PC-3 (cell line): ENCODE measurements at places on chromosomes 5 and 9.
A peak's percentile ranks its signal among the peaks of the same experiment; 100 is the strongest.

DNA sequence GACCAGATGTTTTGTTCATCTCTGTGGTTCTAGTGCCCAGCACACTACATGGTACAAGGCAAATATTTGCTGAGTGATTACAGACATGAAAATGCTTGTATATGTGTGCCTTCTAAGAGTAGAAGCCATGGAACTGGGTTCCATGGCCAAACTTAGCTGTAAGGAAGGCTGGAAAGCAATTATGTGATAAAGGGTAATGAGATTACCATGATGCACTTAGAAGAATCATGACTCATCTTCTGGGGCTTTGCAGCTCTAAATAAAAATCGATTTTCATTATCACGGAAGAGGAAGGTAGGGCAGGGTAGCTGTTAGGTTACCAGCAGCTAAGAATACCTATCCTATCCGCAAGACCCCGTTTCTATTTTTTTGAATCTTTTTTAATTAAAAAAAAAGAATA is 28.0 kb downstream of the RFK start:
- no peak overlapping the region for H3K4me3 ChIP-seq
- peak; percentile 6 for DNase-seq
- no peaks in the 10 kb centered on the region for H3K27me3 ChIP-seq
- peaks cover 7% of the 10 kb centered on the region; the same call in 1 of the 2 replicates for H3K4me1 ChIP-seq

DNA sequence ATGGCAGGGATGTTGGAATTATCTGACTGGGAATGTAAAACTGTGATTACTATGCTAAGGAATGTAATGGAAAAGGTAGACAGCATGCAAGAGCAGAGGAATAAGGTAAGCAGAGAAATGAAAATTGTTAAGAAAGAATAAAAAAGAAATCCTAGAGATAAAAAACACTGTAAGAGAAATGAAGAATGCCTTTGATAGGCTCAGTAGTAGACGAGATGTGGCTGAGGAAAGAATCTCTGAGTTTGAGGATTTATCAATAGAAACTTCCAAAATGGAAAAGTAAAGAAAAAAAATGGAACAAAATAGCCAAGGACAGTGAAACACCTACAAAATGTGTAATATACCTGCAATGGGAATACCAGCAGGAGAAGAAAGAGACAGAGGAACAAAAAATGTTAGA is 468.5 kb upstream of the PIK3R1 start:
- H3K36me3 ChIP-seq: no peaks in the 10 kb centered on the region
- H3K4me1 ChIP-seq: no peaks in the 10 kb centered on the region
- no peaks in the 10 kb centered on the region for H3K27me3 ChIP-seq

DNA sequence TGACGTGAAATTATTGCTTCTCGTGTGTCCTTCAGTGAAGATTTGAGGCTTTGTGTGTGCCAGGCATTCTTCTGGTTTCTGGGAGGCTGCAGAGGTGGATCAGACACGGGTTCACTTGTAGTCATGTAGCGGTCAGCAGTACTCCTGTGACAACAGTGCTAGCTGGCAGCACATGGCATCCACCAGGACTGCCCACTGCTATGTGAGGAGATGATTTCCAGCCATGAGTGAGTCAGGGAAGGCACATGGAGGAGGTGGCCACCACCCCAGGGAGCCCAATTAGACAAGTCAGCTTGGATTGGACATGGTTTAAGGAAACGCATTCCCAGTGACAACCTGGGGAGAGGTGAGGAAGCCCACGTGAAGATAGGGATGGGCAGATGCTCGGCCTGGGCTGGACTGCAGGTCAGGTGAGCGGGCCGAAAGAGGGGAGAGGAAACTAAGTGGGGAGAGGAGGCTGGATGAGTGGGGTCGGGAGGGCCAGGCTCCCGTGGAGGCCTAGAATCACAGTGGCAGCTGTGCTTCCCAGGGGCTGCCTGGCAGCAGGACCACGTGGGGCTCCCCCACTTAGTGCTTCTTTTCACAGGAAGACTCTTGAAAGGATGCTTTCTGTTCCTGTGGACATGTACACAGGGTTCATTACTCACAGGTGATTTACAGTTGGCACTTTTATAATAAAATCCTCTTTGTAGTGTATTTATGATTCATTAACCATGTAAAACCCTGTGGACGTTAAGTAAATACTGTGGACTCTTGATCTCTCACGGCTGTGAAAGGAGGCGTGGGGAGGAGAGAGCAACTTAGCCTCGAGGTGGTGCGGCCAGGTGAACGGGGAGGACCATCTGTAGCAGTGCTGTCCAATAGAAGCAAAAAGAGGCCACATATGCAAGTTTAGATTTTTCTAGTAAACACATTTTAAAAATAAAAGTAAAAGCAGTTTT is 80.0 kb upstream of the OTULINL start:
- no peak overlapping the region for H3K4me3 ChIP-seq
- H3K36me3 ChIP-seq: peaks cover 80% of the 10 kb centered on the region
- H3K27ac ChIP-seq: peak overlapping the region; percentile 52
- H3K27me3 ChIP-seq: no peaks in the 10 kb centered on the region
- DNase-seq: peak; percentile 33

GRCh38 chr5:66862020-66862419 is 265.8 kb downstream of the MAST4 start:
- no peaks in the 10 kb centered on the region for H3K36me3 ChIP-seq
- H3K27ac ChIP-seq: no peak overlapping the region
- H3K4me1 ChIP-seq: no peaks in the 10 kb centered on the region
- H3K27me3 ChIP-seq: no peaks in the 10 kb centered on the region
- no peak overlapping the region for H3K4me3 ChIP-seq

DNA sequence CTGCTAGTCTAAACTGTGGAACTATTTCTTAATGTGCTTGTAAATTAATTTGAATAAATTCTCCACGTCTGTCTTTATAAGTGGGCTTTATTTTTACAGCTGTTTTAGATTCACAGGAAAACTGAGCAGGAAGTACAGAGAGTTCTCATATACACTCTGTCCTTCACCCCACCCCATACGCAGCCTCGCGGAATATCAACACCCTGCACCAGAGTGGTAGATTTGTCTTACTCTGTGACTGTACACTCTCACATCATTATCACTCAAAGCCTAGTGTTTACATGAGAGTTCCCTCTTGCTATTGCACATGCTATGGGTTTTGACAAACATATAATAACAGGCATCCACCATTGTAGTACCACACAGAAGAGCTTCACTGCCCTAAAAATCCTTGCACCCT is 179.7 kb upstream of the DAB2 start:
- H3K27me3 ChIP-seq: no peaks in the 10 kb centered on the region
- no peaks in the 10 kb centered on the region for H3K36me3 ChIP-seq
- no peak for DNase-seq
- peaks cover 36% of the 10 kb centered on the region for H3K4me1 ChIP-seq

DNA sequence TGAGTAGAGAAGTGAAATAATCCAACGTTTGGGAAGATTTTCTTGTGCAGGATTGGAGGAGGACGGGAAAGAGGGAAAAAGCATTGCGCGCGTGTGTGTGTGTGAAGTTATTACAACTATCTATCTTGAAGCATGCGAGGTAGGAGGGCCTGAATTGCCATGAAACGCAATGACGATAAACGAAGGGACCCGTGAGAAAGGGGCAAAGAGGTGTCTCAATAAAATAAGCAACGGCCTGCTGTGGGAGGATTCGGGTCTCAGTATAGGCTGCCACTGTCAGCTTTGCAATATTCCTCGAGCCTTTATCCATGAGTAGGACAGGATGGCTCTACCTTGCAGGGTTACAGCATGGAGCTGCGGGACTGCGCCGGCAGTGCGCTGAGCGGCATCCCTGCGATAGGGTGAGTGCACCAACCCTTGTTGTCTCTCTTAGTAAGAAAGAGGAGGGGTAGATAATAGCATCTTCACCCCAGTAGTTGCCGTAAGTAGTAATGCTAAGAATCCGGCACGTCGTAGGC is 631 bp upstream of the RCL1 start:
- H3K4me3 ChIP-seq: peak overlapping the region; percentile 81
- no peak overlapping the region for H3K27ac ChIP-seq
- DNase-seq: no peak
- H3K27me3 ChIP-seq: no peaks in the 10 kb centered on the region

GRCh38 chr5:65771266-65771665 is 49.3 kb downstream of the NLN start:
- peaks cover 21% of the 10 kb centered on the region for H3K4me1 ChIP-seq
- H3K27me3 ChIP-seq: no peaks in the 10 kb centered on the region
- H3K27ac ChIP-seq: no peak overlapping the region
- H3K4me3 ChIP-seq: no peak overlapping the region
- H3K36me3 ChIP-seq: no peaks in the 10 kb centered on the region
- DNase-seq: no peak
